ENCODE measurements at places on chromosomes 16 and 17.

- DNase-seq, result no peak
Measured at GRCh38 chr17:50270435-50271362, 3.6 kb upstream of the TMEM92 start.

- no peak for DNase-seq
Measured at GRCh38 chr17:79049821-79050220, 24.8 kb upstream of the ENGASE start.

GRCh38 chr16:12089492-12090150 lies 113.1 kb downstream of the SNX29 start:
- DNase-seq, result no peak

- no peak for DNase-seq
Measured at GRCh38 chr17:27906623-27907022, 13.5 kb upstream of the LYRM9 start.

DNA sequence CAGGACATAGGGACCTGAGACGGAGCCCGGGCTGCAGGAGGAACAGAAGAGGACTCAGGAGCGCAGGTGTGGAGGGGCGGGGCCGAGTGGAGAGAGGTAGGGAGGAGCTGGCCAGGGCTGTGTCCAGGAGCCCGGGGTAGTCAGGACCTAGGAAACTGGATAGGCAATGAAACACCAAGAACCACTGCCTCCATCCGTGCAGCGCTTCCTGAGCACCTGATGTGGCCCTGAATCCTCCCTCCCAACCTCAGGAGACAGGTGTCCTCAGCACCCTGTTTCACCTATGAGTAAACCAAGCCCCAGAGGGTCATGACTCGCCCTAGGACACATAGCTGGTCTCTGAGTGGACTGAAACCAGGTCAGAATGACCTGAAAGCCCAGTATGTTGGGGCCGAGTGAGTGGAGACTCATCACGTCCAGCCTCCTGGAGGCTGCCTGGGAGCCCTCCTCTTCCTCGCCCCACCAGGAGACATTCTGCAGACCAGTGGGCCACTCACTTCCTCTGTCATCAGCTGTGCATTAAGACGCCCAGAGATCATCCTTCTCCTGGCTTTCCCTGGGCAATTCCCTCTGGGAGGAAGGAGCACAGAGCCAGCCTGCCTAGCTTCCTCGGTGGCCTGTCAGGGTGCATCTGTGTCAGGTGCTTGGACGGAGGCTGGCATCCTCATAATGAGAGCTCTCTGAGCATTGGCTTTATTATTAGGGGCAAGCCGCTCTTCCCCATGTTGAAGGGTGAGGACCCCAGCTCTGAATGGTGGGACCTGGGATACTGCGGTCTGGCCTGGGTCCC lies 72.8 kb downstream of the SCNN1B start:
- DNase-seq, result no peak

GRCh38 chr16:86093801-86094750 lies 195.1 kb downstream of the IRF8 start:
- DNase-seq, result no peak
